ENCODE measurements at places on chromosomes 1 and 21.
A peak's percentile ranks its signal among the peaks of the same experiment; 100 is the strongest.

GRCh38 chr1:232416026-232416568 is 213.8 kb downstream of the SIPA1L2 start:
- DNase-seq = no peak

DNA sequence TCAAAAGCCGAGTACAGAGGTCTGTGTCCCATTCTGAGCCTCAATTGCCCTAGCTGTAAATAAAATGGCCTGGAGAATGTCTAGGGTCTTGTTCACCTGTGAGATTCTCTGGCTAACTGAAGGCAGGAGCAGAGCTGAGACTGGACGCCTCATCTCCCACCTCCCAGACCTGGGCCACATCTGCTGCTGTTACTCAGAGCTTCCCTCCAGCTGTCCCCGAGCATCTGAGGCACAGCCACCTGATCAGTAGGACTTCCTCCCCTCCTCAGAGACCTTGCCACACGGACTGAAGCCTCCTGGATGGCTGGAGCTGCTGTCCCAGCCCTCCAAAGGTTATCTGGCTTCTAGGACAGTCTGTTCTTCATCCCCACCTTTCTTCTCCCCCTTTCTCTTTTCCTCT is 62.4 kb downstream of the TMEM53 start:
- no peak for DNase-seq

DNA sequence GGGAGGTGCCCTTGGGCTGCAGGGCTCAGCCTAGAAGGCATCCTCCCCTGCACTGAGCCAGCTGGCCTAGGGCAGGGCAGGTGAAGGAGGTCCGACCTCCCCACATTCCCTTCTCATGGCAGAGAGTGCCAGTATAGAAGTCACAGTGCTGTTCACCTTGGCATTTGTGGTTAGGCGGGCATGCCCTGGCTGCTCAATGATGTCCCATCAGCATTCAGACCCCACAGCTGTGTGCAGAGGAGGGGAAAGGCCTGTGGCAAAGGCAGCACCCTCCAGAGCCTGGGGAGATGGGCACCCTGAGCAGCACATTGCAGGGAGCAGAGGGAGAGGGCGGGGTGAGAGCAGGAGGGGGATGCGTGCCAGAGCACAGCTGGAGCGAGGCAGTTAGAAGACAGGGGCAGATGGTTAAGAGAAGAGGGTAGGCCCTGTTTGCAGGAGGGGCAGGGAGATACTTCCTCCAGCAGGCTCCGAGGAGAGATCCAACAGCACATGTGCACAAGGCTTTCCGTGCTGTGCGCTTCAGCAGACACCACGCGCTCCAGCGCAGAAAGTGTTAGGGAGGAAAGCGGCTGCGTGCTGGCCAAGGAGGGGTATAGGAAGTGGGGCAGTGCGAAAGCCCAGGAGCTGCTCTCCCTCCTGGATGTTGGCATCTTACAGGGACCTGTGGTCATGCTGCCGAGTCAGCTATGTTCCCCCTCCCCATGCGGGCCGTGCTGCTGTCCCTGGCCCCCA is 43.7 kb upstream of the COL6A1 start:
- DNase-seq = no peak

DNA sequence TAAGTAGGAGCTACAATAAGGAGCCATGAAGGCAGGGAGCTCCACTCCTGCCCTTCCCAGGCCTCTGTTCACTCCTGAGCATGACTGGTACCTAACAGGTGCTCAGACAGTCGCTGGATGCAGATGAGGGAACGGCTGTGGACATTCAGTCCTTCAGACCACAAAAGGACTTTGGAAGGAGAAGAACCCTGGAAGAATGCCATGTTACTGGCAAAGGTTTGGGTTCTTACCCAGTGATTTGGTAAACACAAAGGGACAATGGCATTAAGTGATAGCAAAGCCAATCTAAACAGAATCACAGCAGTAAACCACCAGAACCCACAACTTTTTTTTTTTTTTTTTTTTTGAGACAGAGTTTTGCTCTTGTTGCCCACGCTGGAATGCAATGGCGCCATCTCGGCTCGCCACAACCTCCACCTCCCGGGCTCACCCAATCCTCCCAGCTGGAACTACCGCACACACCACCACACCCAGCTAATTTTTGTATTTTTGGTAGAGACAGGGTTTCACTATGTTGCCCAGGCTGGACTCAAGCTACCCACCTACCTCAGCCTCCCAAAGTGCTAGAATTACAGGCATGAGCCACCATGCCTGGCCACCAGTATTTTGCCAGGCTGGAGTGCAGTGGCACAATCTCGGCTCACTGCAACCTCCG is 7.5 kb upstream of the CBR3 start:
- no peak for DNase-seq

DNA sequence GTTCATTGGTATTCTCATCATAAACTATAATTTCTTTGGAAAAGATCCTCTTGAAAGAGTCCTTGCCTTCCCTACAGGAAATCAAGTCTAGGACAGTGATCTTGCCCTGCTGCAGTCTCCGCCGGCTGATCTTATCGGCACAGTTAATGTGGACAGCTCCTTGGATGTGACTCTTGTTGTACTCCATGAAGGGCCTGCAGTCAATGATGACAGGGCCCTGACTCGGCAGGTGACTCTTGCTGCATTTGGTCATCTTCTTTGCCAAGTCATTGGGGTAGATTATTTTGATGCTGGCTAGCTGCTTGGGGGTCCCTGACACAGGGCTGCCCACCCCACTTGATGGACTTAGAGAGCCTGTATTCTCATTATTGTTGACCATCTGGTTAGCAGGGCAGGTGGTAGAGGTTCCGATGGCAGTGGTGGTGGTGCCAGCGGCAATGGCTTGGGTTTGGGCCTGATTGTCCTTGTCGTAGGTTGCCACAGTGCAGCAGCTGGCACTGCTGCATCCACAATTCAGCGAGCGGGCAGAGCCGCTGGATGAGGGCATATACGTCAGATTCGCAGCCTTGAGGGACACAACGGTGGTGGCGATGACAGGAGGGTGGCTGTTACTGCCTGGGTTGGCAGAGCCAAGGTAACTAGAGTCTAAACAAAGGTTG is 2.7 kb downstream of the DUSP10 start:
- DNase-seq = no peak

DNA sequence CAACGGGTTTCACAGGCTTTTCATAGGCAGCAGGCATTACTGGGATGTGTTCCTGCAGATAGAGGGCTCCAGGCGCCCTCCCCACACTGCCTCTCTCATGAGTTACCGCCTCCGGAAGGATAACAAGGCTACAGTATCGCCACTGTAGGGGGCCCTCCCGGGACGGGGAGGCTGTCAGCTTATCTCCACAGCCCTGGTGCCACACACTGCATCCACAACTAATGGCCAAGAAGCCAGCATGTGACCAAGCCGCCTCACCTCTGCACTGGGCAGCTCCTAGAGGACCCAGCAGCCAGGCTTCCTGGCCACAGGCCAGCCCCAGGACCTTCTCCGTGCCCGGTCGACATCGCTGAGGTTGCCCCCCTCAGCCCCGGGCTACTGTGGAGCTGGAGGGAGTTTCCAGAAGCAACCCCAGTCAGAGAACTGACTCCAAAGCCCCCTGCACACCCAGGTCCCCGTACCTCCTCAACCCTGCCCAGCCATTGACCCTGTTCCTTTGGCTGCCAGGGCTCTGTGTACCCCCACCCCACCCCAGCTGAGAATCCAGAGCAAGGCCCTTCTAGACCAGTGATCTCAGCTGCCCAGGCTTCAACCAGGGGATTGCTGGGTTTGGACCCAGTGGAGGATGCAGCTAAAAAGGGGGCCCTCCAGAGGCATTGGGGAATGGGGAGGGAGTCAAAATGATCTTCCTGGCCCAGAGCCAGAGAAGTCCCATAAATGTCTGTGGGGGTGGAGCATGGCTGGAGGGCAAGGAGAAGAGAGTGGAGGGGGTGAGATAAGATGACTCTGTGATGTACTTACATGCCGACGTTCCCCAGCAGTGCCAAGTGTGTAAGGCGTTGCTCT is 45.0 kb downstream of the NEK2 start:
- peak; percentile 22 for DNase-seq
